ENCODE measurements at places on chromosomes 5 and 9.

GRCh38 chr5:76152161-76152560 lies 69.0 kb downstream of the SV2C start:
- DNase-seq = no peak

DNA sequence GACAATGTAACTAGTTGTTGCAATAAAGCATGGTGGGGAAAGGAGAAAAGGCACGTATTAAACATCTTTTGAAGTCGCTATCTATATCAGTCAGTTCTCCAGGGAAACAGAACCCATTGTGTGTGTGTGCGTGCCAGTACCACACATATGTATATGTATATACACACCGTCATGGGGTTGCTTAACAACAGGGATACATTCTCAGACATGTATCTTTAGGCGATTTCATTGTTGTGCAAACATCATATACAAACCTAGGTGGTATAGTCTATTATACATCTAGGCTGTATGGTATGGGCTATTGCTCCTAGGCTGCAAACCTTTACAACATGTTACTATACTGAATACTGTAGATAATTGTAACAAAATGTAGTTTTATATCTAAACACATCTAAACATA lies 2.3 kb downstream of the CDKN2B-AS1 start:
- no peak for DNase-seq

DNA sequence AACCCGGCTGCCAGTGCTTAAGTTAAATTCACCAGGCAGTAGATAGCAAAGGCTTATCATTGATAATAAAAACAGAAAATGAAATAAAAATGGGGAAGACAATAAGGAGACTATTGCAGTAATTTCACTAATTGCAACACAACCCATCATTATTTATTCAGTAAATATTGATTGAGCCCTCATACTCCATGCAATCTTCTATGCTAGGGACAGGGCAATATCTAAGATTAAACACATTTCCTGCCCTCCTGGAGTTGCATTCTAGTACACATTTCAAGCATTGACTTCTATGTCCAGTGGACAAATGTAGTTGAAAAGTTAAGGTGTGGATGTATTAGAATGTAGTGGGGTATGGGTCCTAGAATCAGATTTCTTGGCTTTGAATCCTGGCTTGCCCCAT lies 12.8 kb downstream of the MEGF10 start:
- no peak for DNase-seq

- DNase-seq = no peak
Measured at GRCh38 chr5:143337946-143338345, 65.5 kb downstream of the NR3C1 start.

DNA sequence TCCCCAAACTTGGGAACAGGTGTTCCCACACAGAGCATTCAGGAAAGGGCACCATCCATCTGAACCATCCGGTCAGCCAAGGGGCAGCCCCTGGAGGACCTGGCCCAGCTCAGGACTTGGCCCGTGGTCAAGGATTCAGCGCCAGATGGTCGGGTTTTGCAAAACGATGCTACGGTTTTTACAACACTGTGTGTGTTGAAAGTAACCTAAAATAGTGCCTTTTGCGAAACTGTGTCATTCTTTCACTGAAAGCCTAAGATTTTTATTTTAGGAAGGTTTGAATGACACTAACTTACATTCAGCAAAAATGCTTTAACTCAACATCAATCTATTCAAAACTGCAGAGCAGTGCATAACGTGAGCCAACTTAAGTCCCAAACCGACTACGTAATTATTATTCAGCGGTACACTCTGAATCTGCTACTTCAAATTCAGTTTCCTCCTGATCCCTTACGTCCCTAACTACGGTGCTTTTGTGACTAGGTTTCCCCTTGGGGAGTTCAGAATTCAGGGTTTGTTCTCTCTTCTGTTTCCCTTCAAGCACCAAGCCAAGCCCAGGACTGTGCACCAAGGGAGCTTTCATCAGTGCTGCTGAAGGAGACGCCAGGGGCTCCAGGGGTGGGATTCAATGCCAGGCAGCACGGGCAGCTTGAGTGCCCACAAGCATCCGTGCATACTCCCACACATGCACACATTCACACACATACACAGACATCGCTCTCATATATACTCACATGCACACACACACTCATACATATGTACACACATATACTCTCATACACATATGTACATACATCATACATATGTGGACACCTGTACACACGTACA lies 25.8 kb downstream of the LPCAT1 start:
- no peak for DNase-seq

DNA sequence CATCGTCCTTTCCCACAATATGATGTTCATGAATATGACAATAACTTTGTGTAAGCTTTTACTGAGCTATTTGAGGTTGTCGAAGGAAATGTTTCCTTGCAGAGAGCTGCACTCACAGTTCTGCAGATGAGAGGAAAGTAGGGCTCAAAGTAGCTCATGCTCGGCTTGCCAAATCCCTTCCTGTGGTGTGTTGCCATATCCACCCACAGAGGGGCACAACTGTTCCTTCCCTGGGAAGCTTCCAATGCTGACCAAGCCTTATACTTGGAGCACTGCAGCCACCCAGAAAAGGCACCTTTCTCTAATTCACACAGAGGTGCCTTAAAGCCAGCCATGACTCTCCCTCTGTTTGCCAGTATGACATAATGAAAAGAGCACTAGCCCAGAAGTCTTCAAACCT lies 390.3 kb downstream of the CAAP1 start:
- DNase-seq = no peak

DNA sequence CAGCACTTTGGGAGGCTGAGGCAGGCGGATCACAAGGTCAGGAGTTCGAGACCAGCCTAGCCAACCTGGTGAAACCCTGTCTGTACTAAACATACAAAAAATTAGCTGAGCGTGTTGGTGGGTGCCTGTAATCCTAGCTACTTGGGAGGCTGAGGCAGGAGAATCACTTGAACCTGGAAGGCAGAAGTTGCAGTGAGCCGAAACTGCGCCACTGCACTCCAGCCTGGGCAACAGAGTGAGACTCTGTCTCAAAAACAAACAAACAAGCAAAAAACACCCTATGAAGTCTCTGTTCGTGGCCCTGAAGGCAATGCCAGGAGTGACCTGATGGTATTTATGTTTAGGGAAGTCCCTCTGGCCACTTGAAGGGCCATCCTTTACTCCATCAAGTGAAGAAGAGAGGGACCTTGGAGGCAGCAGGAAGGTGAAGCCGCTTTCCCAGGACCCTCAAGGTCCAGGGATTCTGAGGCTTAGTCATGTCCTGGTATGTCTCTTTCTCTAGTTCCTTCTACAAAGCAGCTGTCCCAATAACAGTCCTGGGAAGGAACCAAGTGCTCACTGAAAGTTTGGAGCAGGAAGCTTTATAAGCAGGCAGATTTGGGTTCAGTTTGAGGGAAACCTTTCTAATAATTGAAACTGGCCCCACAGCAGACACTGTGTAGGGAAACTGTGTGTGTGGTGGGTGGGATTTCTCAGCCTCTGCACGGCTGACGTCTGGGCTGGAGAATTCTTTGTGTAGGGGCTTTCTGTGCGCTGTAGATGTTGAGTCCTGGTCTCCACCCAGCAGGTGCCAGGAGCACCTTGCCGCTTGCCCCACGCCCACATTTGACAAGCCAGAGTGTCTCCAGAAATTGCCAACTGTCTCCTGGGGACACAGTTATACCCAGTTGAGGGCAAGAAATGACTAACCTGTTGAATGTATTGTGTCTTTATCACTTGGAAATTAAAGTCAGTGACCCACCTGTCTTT lies 12.5 kb downstream of the PHF2 start:
- DNase-seq = no peak

GRCh38 chr5:112637343-112637742 lies 100.3 kb upstream of the APC start:
- DNase-seq = no peak

DNA sequence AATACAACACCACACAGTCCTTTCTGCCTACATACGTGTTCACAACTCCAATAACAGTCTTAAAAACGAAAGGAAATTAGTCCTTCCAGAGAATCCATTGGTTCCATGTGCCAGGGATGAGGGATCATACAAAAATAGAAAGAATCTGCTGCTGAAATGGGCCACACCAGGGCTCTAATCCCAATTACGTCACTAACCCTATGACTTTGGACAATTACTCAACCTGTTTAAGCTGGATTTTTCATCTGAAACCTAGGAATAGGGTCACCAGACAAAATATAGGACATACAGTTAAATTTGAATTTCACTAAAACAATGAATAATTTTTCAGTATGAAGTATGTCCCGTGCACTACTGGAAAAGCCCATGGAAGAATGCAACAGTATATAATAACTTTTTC lies 264.7 kb downstream of the YTHDC2 start:
- DNase-seq = no peak

GRCh38 chr5:103145196-103145595 lies 25.1 kb downstream of the PPIP5K2 start:
- DNase-seq = no peak

- DNase-seq = peak; percentile 25
Measured at GRCh38 chr9:93048566-93049448, 9.7 kb upstream of the SUSD3 start.

DNA sequence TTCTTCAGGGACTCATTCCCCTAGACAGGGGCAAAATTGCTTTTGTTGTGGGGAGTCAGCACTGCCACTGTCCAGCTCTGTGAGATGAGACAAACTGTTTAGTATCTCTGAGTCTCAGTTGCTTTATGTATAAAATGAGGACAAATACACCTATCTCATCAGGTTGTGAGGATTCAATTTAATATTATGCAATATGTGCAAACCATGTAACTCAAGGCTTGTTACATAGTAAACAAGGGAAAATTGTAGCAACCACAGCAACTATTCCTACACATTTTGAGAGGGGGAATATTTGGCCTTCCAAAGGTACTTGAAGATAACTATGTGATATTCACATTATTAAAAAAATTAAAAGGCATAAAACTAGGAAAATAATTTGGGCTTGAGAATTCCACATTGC lies 411.9 kb upstream of the SLC30A5 start:
- DNase-seq = no peak

DNA sequence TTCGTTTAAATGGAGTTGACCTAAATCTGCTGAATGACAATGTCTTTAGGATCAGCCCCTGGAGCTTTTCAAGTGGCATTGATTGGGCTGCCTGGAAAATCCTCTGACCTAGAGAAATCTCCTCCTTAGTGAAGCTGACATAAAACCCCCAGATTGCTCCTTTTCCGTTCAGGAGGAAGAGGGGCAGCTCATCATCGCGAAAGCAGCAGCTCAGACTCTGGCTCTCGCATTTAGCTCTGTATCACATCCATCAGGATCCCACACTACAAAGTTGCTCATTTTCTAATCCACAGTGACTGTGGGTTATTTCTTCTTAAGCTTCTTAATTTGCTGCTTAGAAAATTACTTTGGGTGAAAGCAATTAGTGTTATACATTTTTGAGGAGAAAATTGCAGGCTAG lies 373.7 kb downstream of the ENC1 start:
- no peak for DNase-seq

GRCh38 chr5:147930769-147931168 lies 24.4 kb upstream of the C5orf46 start:
- DNase-seq = no peak

GRCh38 chr5:175236176-175236575 lies 207.8 kb downstream of the DRD1 start:
- DNase-seq = no peak

- DNase-seq = no peak
Measured at GRCh38 chr5:131983244-131983771, 28.1 kb downstream of the ACSL6 start.

- DNase-seq = peak; percentile 33
Measured at GRCh38 chr9:133779516-133780403, 41.6 kb upstream of the SARDH start.

DNA sequence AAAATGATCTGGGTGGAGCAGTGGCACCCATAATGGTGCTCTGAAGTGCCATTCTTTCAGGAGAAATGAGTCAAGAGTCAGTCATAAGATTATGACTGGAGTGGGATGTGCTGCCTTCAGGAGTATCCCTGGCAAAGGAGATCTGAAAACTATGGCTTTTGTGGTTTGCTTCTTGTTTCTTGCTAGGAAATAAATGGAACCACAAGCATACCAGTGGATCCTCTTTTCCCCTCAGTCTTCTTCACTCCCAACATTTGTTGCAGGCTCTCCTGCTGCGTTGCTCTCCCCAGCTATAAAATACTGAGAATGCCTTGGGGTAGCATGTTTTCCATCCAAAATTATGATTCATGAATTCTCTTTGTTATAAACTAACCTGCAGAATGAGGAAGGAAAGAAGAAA lies 199.1 kb downstream of the NNT start:
- DNase-seq = no peak

GRCh38 chr9:13705918-13706317 lies 426.4 kb upstream of the MPDZ start:
- peak; percentile 44 for DNase-seq

GRCh38 chr5:6660688-6661087 lies 27.4 kb downstream of the SRD5A1 start:
- DNase-seq = no peak

GRCh38 chr5:168585119-168585856 lies 6.1 kb upstream of the PANK3 start:
- DNase-seq = no peak

DNA sequence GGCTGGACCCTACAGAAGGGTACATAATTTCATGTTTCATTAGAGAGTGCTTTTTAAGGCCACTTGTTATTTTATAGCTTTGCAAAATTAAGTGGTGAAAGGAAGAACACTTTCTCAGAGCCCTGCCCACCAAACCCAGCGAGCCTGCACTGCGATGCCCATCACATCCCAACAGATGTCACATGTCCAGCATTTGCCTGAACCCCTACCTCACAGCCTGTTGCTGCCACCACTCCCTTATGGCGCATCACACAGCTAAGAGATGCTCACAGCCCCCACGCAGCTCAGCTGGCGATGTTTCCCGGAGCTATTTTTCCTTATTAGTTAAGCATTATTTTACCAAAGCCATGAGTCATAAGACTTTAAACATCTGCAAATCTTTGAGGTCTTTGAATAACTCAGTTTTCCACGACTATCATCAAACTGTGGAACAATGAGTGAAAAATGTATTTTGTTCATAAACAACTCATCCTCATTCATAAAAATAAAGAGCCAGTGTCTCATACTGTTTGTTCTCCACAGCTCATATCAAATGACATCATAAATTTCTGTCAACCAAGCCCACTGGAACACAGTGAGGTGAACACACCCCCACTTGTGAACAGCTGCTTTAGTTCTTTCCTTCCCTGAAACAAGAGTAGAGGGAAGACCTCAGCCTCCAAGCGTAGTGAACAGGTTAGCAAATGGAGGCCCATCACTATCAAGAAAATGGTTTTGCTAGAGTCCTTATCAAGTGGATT lies 104.9 kb downstream of the SYK start:
- no peak for DNase-seq

- no peak for DNase-seq
Measured at GRCh38 chr5:169112016-169112415, 188.9 kb downstream of the SLIT3 start.

GRCh38 chr5:56405116-56405908 lies 172.2 kb upstream of the ANKRD55 start:
- DNase-seq = no peak

Data from Right ventricle myocardium superior (tissue), 1 donor.